ENCODE measurements at places on chromosomes 3 and 15.

- no peak for DNase-seq
These were observed 18.9 kb downstream of the ADPGK start for GRCh38 chr15:72764656-72765055.

- no peak for DNase-seq
These were observed 91.0 kb downstream of the FOXP1 start for GRCh38 chr3:71492566-71492965.

DNA sequence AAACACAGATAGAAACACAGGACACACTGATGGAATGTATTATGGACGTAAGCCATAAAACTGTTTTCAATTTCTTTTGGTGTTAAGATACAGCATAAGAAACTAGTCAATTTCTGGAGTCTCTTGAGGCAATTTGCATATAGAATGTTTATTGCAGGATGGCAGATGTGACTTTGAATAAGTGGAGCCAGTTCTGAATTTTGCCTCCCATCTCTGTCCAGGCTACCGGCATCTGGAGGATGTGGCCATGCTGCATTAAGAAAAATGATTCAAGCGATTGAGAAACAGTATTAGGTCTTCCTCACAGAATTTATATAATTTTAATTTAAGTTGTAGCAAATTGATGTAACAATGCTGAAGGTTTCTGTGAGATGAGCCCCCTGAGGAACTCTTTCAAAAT, 81.5 kb downstream of the CHST2 start:
- no peak for DNase-seq

DNA sequence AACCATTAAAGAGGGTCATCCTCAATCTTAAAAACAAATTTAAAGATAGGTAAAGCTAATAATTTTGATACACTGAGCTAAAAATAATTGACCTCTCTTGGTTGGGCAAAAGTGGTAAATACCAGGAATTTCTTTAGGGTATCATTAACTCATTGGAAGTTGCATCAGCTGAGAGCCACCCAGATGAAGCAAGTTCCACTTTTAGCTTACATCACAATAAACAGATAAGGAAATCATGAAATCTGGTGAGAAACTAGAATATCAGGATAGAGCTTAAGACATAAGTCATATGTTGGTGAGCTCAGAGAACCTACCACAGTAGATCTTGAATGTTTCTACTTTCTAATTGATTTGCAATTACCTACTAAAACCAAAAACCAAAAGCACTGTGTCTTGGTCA, 97.4 kb upstream of the SLC2A2 start:
- no peak for DNase-seq

- DNase-seq: no peak
These were observed 194.2 kb downstream of the EBLN2 start for GRCh38 chr3:73255609-73256029.

DNA sequence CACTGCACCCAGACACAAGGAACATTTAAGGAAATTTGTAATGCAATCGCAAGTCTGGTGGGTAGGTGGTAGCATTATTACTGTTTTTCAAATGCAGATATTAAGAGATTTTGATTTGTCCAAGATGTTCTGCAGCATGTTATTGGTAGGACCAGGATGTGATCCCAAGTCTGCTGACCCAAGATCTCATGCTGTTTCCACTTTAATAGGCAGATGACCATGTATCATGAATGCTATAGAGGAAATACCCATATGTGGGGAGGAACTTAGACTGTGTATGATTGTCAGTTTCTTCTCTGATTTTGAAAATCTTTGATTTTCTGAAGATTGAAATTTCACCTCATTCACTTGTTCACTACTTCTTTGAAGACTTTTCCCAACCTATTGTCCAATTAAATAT, 28.7 kb downstream of the ATP6V1A start:
- DNase-seq: no peak

DNA sequence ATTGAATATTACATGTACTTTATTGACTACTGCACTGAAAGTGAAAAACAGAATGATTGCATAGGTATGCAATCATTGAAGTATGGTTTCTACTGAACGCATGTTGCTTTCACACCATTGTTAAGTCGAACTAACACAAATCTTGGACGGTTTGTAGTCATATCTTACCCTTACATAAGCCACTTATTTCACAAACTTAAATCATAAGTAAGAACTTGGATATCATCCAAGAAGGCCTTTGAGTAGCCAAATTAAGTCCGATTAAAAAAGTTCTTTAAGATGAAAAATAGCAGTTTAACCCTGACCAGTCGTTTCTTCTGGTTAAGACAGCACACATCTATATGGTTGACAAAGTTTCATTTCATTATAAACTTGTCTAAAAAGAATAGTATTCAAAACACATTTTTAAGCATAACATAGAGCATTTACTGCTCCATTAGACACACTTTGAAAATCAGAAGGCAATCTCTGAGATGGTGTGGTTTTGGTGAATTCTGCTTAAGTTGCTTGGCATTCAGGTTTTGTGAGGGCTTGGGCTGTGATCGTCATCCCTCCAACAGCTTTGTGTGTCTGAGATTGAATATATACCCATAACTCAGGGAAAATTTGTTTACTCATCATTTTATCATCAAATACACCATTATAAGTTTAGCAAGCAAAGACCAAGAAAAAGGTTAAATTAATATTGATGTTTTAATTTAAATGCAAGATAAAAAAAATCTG, 92.2 kb downstream of the NFKBIZ start:
- no peak for DNase-seq

- peak; percentile 16 for DNase-seq
These were observed 53.2 kb downstream of the LIPC start for GRCh38 chr15:58484791-58485600.

DNA sequence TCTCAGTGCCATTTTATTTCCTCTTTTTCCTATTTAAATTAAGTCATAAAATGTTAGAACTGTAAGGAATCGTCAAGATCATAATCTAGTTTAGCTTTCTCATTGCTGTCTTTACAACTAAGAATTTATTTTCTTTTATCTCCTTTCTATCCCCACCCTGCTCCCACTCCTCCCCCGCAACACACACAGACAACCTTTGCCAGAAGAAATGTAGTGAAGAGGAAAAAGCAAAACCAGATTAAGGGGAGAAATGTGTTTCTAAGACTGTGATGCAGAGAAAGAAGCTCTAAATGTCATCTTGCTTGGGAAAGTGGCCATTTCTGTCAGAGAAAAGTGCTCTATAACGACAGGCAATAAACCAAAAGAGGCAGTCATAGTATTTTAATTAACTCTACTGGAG, 78.3 kb upstream of the MLF1 start:
- no peak for DNase-seq

DNA sequence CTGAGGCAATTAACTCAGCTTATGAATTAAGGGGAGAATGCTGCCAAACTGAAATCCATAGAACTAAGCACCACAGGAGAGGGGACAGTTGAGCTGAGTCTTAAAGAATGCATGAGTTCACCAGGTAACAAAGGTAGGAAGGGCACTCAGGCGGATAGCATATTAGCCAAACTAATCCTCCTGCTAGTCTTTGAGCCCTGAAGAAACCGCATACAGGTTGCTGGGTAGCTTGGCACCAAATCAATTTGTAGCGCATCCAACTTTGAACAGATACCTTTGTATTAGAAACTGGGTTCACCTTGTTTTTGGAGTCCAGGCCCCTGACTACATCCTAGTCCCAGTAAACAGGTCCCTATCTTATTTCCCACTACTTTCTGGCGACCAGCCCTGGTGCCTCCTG, 93.7 kb downstream of the FRMD4B start:
- DNase-seq: no peak

GRCh38 chr3:74564560-74564959, 49.9 kb downstream of the CNTN3 start:
- DNase-seq: no peak

- DNase-seq: no peak
These were observed 200.2 kb upstream of the LRRN1 start for GRCh38 chr3:3599016-3599415.
